NCI-H460 (cell line): ENCODE measurements at places on chromosomes 11 and 22. TPM values are rescaled to one million over a fixed set of nuclear protein-coding genes. Genes with fewer than 3 reads are reported as not detected.

The DNAJB7 gene
- total RNA-seq = not detected in 2 replicates

The BATF2 gene
- total RNA-seq = 1.6 TPM in 2 replicates

The IGSF9B gene
- 0.37 and 0.55 TPM in 2 replicates for total RNA-seq

The LMNTD2 gene
- 0.38 and 1.8 TPM in 2 replicates for total RNA-seq

The RPS25 gene
- 1,479 and 1,567 TPM in 2 replicates for total RNA-seq

The RAB36 gene
- total RNA-seq = 0.43 and 0.67 TPM in 2 replicates

The INSC gene
- 0.17 and 1.0 TPM in 2 replicates for total RNA-seq

The KCNJ5 gene
- not detected in 2 replicates for total RNA-seq

The LGR4 gene
- 54.0 and 59.8 TPM in 2 replicates for total RNA-seq

The UPK2 gene
- total RNA-seq = not detected in 2 replicates

The PIWIL4 gene
- 0.09 and 0.25 TPM in 2 replicates for total RNA-seq

The KCNE3 gene
- total RNA-seq = not detected in 2 replicates

The RAB38 gene
- 6.6 and 6.9 TPM in 2 replicates for total RNA-seq

The MMP8 gene
- not detected in 2 replicates for total RNA-seq

The MRGPRX3 gene
- 0.23 and 0.57 TPM in 2 replicates for total RNA-seq

The LRRC56 gene
- 0.43 and 0.57 TPM in 2 replicates for total RNA-seq

The LIN7C gene
- 62.5 and 67.4 TPM in 2 replicates for total RNA-seq

The ASRGL1 gene
- 2.9 and 3.4 TPM in 2 replicates for total RNA-seq

The FXYD6 gene
- total RNA-seq = not detected in 2 replicates

The FGF3 gene
- total RNA-seq = not detected in 2 replicates

The TRIM48 gene
- not detected in 2 replicates for total RNA-seq

The ANKK1 gene
- 0.12 TPM in 1 of 2 replicates, not detected in the other for total RNA-seq

The OR2AG1 gene
- not detected in 2 replicates for total RNA-seq

The TRIM51 gene
- not detected in 2 replicates for total RNA-seq

The LPXN gene
- 1.3 and 1.6 TPM in 2 replicates for total RNA-seq

The CENPM gene
- total RNA-seq = 20.7 and 22.9 TPM in 2 replicates

The MMP7 gene
- 0.12 and 0.75 TPM in 2 replicates for total RNA-seq

The CCDC82 gene
- total RNA-seq = 8.7 and 16.3 TPM in 2 replicates

The RASL10A gene
- total RNA-seq = not detected in 2 replicates

The PKNOX2 gene
- total RNA-seq = not detected in 2 replicates

The GLYATL1 gene
- not detected in 2 replicates for total RNA-seq
